KG1 (cell line): ENCODE measurements at places on chromosomes 7 and 10.

DNA sequence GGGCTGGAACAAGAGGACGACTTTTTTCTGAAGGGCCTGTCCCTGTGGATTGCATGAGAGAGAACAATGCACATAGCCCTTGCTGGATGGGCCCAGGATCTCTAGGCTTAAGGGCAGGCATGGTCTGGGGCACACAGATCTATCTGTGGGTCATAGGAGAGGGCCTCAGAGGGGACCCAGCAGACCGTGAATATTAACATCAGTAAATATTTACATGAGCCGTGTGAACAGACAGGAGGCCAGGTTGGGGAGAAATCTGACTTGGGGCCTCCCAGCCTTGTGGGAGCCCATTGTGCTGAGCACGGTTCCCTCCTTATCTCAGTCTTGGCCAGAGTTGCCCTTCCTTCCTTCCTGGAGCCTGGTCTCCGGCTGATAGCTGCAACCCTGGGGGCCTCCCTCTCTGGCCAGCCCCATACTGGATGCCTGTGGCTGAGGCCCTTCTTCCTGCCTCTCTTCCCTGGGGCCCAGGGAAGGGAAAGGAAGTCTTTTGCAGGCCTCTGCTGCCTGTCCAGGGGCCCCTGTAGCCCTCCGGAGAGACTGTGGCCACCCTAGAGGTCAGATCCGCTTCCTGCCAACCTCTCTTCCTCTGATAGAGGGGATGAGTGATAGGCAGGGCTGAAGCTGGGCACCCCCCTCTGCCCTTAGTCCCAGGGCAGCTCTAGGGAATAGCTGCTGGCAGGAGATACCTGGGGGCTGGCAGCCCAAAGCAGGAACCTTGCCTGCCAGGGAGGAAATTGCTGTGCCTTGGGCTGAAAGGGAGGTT is 44.5 kb upstream of the TRIM8 start:
- peak; percentile 54 for DNase-seq

GRCh38 chr7:44760034-44760580 is 11.5 kb downstream of the ZMIZ2 start:
- no peak for DNase-seq

- DNase-seq, result no peak
Observed at GRCh38 chr10:87739703-87740102, 78.3 kb downstream of the ATAD1 start.

- no peak for DNase-seq
Observed at GRCh38 chr10:118332948-118333710, 9.0 kb downstream of the FAM204A start.

DNA sequence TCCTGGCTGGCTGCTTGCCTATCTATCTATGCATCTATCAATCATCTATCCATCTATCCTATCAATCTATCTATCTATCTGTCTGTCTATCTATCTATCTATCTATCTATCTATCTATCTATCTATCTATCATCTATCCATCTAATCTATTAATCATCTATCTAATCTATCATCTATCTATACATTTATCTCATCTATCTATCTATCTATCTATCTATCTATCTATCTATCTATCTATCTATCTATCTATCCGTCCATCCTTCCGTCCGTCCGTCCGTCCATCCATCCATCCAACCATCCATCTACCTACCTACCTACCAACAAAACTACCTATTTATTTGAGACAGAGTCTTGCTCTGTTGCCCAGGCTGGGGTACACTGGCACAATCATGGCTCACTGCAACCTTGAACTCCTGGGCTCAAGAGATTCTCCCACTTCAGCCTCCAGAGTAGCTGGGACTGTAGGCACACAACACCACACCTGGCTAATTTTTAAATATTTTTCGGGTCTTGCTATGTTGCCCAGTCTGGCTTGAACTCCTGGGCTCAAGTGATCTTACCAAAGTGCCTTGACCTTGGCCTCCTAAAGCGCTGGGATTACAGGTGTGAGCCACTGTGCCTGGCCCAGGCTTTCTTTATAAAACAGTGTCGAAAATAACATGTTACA is 95.3 kb upstream of the NMT2 start:
- DNase-seq, result no peak

DNA sequence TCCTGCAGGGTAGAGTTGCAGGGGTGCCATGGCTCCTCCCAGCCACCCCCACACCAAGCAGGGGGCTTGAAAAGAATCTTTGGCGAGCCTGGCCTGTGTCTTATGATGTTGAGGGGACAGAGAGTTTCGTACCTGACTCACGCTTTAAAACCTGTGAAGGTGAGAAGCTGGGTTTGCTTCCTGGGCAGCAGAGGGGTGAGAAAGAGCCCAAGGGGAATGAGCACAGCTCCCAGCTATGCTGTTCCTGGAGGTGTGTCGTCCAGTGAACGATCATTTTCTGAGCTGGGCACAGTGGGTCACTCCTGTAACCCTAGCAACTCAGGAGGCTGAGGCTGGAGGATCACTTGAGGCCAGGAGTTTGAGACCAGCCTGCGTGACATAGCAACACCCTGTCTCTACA is 13.5 kb upstream of the ADRB1 start:
- DNase-seq, result no peak

DNA sequence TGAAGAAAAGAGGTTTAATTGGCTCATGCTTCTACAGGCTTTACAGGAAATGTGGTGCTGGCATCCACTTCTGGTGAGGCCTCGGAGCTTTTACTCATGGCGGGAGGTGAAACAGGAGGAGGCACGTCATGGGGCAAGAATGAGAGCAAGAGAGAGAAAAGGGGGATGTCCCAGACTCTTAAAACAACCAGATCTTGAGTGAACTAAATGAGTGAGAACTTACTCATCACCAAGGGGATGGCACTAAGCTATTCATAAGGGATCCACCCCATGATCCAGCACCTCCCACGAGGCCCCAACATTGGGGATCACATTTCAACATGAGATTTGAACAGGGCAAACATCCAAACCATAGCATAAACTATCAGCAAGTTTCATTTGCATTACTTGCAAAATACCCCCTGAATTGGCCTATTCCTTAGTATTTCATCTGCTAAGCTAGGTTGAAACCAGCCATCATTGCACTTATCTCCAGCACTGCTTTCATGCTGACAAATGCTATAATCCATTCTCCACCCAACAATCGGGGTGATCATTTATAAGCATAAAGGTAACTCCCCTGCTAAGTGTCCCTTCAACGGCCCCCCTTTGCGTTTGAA is 179.0 kb downstream of the NOC3L start:
- DNase-seq, result no peak

DNA sequence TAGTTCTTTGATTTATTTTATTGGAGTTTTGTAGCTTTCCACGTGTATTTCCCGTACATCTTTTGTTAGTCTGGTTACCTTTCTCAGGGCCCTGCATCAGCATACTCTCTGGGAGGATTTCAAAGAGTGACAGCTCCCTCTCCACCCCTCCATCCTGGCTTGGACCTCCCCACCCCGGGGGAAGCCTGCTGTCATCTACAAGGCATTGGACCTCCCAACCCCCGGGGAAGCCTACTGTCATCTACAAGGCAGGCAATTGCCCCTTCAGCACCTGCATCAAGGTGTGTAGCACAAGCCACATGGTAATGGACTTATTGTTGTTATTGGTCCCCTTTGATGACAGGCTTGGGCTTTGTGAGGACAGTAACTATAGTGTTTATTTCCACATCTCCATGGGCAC is 390.1 kb downstream of the TCERG1L start:
- no peak for DNase-seq

- DNase-seq, result no peak
Observed at GRCh38 chr10:117757086-117757720, 214.7 kb downstream of the EMX2 start.

DNA sequence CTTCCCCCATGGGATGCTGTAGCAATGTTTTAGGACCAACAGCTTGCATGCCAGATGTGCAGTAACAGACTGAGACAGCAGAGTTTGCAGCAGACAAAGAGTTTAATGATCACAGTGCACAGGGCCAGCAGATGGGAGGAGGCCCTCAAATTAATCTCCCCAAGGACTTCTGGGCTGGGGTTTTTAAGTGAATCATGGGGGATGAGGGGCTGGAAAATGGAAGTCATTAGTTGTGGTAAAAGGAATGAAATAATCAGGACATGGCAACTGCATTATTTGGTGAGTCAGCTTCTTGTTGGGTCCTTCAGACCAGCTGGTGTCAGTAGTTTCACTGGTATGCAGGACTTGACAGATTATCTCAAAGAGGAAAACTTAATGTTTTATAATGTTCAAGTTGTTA is 12.6 kb upstream of the NRBF2 start:
- DNase-seq, result no peak

DNA sequence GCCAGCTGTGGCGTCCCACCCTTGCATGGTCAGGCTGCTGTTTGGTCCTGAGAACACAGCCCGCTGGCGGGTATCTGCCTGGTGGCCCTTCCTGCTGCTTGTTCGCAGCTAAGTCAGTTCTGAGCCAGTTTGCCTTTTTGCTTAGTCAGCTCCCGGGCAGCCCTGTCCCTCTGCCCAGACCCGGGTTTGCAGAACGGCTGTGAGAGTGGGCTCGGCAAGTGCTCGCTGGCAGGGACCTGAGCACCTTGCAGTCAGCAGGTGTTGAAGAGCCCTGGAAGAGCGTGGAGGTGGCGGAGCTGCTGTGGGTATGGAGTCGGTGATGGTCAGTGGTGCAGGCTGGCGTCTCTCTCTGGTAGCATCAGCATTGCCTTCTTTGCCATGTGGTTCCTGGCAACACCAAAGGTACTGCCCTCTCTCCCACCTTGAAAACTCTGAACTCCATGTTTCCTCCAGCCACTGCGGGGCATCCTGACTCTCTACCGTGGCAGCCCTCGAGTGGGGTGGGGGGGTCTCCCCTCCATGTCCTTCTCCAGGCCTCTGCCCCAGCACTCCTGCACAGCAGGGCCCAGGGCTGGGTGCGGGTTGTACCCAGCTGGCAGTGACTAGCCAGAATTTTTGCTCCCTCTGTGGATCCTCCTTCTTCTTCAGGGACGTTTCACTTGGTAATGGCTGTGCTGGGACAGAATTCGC is 4.6 kb downstream of the INPP5A start:
- no peak for DNase-seq

- DNase-seq, result no peak
Observed at GRCh38 chr7:379456-380138, 89.6 kb downstream of the FOXL3 start.

- no peak for DNase-seq
Observed at GRCh38 chr7:128888756-128889095, 21.8 kb downstream of the KCP start.

GRCh38 chr10:114687459-114687858 is 29.4 kb upstream of the ABLIM1 start:
- DNase-seq, result no peak

DNA sequence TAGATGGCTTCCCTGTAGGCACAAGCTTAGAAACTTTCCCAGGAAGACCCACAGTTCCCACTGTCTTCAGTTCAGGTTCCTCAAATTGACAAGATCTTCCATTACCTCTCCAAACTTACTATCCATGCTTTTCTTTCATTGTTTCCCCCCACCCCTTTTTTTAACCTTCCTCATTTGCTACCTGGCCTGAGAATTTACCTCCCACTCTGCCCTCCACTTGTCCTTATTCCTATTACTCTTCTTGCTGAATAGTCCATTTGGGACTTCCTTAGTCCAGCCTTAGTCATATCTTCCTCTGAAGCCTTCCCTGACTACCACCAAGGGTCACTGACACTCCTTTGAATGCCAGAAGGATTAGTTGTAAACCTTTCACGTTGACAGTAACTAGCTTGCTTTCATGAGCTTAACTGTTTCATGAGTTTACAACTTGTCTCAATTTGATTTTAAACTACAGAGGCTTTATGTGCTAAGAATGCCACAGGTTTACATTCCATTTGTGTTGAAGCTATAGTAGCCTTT is 1.2 kb upstream of the CALU start:
- DNase-seq, result no peak

DNA sequence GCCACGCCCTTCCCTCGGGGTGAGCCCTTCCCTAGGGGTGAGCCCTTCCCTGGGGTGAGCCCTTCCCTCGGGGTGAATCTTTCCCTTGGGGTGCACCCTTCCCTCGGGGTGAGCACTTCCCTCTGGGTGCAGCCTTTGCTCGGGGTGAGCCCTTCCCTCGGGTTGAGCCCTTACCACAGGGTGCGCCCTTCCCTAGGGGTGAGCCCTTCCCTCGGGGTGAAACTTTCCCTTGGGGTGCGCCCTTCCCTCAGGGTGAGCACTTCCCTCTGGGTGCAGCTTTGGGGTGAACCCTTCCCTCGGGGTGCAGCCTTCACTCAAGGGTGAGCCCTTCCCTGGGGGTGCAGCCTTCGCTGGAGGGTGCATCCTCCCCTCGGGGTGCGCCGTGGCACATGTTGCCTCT is 34.6 kb upstream of the INSIG1 start:
- no peak for DNase-seq

GRCh38 chr10:51340845-51341610 is 266.7 kb downstream of the PRKG1 start:
- no peak for DNase-seq

DNA sequence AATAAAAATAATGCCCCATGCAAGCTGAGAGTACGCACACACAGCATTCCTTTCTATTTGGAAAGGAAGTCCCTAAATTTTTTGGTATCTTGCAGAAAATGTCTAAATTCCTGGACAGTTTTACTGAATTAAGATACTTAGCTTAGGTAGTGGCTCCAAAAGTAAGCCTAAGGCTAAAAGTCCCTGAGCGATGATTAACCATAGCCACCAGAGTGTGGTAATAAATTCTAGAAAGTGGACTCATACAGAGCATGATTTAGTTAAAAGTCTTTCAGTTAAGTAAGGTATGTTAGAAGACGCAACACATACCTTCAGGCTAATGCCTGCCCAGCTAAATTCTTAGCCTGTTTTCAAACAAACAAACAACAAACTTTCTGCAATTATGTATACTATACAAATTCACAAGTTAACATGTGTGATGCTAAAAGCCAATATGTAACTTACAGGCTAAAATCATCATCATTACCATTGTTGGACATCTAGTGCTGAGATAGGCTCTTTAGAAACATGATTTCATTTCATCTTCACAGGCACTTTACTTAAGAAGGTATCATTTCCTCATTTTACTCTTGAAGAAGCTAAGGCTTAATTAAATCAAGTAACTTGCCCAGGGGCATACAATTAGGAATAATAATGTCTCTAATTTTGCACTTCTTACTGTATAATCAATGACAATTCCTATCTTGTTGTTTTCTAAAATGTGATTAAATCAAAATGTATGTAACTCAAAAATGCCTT is 261.4 kb upstream of the YAE1 start:
- no peak for DNase-seq
